ENCODE measurements at places on chromosomes 4 and X.

GRCh38 chrX:7170898-7171297 is 22.9 kb upstream of the PUDP start:
- peak; percentile 1 for DNase-seq

- DNase-seq = no peak
These were observed 23.2 kb downstream of the RELL1 start for GRCh38 chr4:37662861-37663390.

GRCh38 chr4:140834839-140835495 is 78.8 kb upstream of the TBC1D9 start:
- DNase-seq = no peak

GRCh38 chrX:33434256-33435092 is 223.1 kb upstream of the DMD start:
- DNase-seq = no peak

All from stimulated activated CD8-positive, alpha-beta memory T cell treated with anti-CD3 and anti-CD28 coated beads, Interleukin-4, amount 100 ng/mL, for 1 hour (primary cell).